HAP-1 (cell line): ENCODE measurements at places on chromosomes 1 and 21.

- DNase-seq, result peak; percentile 36
Measured at GRCh38 chr1:236502972-236503639, 20.7 kb upstream of the LGALS8 start.

DNA sequence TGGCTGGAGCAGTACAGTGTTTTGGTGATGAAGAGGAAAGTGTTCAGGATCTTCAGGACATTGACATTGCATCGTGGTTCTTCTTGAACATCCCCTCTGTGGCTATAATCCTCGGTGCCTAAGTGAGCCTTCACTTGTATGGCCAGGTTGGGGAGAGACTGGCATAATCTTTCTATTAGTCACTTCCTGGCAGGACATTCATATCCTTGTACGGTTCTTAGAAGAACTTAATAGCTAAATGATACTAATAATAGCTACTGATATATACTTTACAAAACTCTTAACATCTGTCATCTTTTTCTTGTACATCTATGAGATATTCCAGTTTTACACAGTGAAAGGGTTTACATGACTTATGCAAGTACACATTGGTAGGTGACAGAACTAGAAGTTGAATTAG lies 35.8 kb downstream of the CELF3 start:
- DNase-seq, result no peak

- no peak for DNase-seq
Measured at GRCh38 chr1:247639381-247639981, 34.1 kb downstream of the OR2G3 start.

DNA sequence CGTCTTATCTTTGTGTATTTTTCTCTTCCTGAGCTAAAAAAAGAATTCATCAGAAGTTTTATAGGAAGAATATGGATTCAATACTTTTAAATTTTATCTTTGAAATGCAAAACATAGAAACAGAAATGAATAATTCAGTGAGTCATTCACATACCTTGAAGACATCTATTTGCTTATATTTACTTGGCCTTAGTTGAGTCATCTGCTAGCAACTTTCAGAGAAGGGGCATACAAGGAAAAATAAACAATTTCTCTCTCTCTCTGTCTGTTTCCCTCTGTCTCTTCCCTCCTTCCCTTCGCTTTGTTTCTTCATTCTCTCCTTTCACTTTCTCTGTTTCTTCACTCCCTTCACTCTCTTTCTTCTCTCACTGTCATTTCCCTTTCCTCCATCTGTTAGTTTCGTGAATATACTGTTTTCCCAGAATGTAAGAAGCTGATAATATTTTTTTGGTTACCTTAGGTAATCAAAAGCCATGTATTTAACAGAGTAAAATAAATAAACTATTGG lies 477.2 kb downstream of the BRINP3 start:
- DNase-seq, result no peak

DNA sequence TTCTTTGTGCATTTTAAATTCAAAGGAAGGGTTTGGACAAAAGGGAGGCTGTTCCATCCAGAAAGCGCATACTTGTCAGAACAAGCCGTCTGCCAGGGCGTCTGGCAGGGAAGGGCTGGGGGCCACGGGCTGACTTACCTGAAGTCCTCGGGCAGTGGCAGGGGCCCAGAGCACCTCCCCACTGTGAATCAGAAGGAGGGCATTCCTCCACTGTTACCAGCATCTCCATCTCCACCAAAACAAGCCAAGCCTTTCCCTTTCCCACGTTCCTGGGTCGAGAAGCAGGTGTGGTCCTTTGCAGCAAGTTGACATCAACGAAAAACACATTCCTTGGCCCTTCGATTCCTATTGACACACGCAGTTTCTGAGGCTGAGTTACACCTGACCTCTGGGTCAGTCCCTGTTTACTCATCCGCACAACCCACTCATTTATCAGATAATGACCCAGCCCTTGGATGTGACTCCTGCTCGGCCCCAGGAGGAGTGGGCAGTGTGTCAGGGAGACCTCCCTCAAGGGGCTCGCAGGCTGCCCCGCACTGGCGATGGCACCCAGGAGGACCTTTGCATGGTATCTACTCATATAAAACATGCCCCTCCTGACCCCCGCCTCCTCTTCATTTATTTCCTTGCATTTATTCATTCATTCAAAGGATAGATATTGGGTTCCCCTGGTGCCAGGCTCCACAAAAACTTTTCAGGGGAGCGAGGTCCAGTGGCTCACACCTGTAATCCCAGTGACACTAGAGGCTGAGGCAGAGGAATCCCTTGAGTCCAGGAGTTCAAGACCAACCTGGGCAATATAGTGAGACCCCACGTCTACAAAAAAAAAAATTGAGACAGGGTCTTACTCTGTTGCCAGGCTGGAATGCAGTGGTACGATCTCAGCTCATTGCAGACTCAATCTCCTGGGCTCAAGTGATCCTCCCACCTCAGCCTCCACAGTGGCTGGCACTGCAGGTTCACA lies 60.2 kb downstream of the TOMM20 start:
- DNase-seq, result no peak

- no peak for DNase-seq
Measured at GRCh38 chr1:182299728-182300616, 91.6 kb downstream of the GLUL start.

GRCh38 chr21:39634507-39634906 lies 21.8 kb downstream of the B3GALT5 start:
- DNase-seq, result no peak

DNA sequence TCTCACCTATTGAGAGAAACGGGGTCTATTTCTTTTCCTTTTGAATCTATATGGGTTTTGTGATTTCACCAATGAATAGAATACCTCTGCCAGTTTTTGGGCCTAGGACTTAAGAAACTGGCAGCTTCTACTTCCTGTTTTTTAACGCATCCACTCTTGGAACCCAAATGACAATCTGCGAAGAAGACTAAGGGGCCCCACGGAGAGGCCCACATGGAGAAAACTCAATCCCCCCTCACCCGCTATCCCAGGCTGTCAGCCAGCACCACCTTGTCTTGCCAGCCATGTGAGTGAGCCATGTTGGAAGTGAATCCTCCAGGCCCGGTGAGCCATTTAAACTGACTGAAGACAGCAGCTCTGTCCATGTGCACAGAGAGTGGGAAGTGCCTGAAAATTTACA lies 3.6 kb upstream of the HENMT1 start:
- no peak for DNase-seq

GRCh38 chr1:109241344-109241743 lies 8.0 kb upstream of the CELSR2 start:
- DNase-seq, result no peak

DNA sequence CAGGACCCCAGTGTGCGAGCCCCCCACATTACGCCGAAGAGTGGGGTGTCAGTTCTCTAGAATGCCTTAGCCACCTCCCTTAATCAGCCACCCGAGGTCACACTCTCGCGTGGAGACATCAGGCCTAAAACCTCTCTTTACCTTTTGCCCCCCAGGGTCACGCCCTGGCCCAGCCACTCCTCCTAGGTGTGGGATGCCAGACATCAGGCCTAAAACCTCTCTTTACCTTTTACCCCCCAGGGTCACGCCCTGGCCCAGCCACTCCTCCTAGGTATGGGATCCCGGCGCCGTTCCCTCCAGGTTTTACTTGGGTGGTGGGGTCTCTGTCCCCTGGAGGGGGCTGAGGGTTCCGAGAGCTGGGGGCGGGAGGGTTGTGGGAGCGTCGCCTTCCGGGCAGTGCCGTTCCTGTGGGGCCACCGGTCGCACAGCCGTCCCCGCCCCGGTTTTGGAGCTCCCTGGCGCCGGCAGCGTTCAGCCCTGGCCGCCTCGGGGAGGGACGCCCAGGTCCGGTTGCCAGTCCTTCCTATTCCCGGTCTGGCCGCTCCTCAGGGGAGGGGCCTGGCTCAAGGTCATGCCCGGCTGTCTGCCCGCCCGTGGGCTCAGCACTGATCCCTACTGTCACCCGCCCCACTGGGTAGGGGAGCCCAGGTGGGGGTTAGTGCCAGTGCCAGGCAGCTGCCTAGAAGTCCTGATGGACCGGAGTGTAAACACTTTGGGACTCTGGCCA lies 882 bp downstream of the VPS13D start:
- peak; percentile 35 for DNase-seq

GRCh38 chr1:180572760-180573159 lies 14.0 kb downstream of the OVAAL start:
- DNase-seq, result no peak

DNA sequence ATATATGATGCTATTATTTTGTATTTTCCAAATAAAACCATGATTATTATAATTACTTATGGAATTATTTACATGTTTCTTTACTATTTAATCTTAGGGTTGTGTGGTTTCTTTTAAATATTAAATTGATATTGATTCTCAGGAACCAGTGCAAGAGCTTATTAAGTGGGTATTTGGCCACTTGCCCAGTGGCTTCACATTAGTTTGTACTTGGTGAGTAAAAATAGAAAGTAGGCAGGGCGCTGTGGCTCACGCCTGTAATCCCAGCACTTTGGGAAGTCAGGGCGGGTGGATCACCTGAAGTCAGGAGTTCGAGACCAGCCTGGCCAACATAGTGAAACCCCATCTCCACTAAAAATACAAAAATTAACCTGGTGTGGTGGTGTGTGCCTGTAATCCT lies 497.1 kb downstream of the PTPRC start:
- DNase-seq, result no peak

- no peak for DNase-seq
Measured at GRCh38 chr1:44786841-44787426, 1.0 kb downstream of the BEST4 start.

- no peak for DNase-seq
Measured at GRCh38 chr1:3533067-3534048, 78.0 kb downstream of the MEGF6 start.

DNA sequence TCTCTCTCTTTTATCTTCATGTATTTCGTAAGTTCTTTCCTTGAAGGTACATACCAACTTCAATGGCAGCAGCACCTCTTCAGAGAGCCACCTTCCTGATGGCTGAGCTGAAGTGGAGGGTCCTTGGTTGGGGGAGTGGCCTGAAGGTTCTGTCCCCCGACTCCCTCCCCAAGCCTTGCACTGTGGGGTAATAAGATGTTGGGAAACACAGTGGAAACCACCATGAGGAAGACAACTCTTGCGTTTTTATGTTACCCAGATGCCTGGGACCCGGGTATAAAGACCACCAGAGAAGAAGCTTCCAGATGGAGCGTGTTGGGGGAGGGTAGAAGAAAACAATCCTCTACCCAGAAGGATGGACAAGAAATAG lies 794 bp downstream of the KRTAP12-3 start:
- DNase-seq, result no peak

GRCh38 chr1:225458222-225458631 lies 30.4 kb upstream of the LBR start:
- no peak for DNase-seq

- DNase-seq, result no peak
Measured at GRCh38 chr1:40966417-40966816, 13.1 kb upstream of the CTPS1 start.

GRCh38 chr1:9805006-9805508 lies 18.7 kb downstream of the CLSTN1 start:
- DNase-seq, result no peak

DNA sequence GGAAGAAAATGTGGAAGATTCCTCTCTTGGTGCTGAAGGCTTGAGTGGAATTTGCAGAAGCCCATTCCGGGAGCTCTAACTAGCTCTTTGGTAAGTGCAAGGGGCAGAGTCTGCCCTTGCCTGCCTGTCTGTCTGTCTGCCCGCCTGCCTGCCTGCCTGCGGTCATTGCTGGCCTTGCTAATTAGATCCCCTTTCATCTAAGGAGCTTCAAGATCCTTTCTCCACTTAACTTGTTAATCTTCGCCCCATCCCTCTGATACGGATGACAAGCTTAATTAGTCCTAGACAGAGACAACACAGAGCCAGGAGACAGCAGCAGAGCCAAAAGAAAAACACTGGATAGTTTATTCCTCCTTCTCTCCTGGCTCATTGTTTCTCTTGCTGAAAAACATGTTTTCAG lies 80.2 kb upstream of the GADD45A start:
- DNase-seq, result no peak

GRCh38 chr1:20197329-20197791 lies 11.0 kb upstream of the PLA2G2C start:
- no peak for DNase-seq

GRCh38 chr21:38077569-38077968 lies 161.3 kb upstream of the KCNJ6 start:
- DNase-seq, result no peak

DNA sequence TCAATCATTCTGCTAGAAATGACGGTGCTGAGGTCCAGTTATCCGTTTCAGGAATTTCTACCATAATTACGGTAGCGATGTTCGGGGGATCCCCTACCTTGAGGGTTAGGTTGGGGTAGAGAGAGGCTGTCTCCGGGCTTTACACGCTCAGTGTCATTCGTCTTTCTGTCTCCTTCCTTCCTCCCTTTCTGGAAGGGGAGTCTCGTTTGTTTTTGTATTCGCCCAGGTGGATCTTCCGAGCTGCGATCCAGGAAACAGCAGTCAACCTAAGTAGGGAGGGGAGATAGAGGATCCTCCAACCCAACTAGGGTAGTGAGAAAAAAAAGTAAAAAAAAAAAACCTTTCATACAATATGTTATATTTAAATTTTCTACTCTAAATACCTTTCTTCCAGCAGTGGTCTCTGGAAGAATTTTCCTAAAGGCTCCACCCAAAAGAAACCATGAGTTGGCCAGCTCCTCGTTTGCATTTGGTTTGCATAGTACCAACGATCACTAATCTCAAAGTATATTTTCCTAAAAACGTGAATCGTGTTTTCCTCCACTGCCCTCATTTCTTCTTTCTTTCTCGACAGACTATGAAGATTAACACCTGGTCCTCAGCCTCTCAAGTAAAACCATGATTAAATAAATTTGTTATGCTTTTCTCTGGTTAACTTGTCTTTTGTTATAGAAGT lies 611 bp upstream of the PIK3C2B start:
- no peak for DNase-seq

DNA sequence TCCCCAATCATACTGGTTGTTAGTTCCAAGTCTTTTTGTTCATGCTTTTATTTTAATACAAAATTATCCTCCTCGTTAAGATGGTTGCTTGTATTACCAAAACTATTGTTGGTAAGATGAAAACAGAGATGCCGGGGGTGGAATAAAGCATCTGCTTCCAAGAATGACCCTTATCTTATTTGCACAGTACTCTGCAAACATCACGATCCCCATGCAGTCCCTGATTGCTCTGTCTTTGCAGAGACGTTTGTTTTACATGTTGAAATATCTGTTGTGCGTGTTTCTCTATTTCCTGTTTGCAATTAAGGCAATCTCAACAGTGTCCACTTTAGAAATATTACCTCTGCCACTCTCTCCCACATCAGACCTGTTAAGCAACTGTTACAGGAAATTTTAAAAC lies 141.3 kb upstream of the NCAM2 start:
- DNase-seq, result no peak

DNA sequence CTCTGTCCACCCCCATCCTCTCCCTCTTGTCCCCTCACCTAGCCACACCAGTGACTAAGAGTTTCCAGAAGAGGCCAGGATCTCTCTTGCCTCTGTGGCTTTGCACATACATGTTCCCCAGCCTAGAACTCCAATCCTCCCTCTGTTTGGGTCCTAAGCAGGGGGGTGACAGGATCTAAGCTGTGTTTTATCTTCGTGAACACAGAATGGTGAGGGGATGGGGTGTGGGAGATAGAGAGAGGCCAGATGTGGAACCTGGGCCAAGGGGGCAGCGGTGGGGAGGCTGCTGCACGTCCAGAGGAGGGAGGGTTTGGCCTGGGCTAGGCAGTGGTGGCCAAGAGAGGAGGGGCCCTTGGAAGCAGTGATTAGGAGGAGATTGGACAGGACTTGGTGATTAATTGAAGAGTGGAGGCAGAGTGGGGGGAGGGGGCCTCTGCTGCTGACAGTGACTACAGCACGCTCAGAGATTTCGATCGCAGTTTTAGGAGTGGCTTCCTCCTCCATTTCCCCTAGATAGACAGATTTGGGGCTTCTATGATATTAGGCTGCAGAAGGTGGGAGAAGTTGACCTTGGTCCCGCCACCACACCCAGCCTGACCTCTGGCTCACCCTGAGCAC lies 17.1 kb upstream of the ADGRB2 start:
- no peak for DNase-seq
